ENCODE measurements at places on chromosomes 13 and 19. TPM values are rescaled to one million over a fixed set of nuclear protein-coding genes. Genes with fewer than 3 reads are reported as not detected.

DNA sequence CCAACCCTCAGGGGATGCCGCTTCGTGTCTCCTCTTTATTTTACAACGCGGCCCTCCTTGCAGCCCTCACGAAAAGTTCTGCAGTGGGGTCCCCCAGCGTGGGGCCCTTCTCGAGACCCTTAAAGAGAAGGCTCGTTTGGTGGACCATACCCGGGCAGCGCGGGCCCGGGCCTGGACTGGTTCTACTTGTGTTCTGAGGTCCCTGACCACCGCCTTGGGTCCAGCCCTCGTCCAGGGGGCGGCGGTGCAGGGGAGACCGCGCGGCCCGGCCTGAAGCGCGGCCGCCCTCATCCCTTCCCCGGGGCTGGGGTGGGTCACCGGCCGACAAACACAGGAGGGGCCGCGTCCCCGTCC lies 400 bp upstream of the SERP2 start:
- no peak for DNase-seq

DNA sequence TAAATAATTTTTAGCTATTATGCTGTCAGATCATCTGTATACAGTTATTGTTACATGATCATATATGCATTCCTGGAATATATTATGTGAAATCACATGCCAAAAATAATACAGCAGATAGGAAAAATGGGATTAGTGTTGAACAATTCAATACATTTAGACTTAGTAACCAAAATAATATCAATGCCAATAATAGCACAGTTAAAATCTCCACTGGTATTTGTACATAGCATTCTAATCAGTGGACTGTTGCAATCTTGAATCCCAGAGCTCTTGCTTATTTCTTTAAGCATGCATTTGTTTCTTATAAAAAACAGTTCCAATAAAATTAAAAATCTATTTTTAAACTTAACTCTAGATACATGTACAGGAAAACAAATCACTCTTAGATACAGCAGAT lies 2772.2 kb downstream of the PCDH9 start:
- DNase-seq, result no peak

DNA sequence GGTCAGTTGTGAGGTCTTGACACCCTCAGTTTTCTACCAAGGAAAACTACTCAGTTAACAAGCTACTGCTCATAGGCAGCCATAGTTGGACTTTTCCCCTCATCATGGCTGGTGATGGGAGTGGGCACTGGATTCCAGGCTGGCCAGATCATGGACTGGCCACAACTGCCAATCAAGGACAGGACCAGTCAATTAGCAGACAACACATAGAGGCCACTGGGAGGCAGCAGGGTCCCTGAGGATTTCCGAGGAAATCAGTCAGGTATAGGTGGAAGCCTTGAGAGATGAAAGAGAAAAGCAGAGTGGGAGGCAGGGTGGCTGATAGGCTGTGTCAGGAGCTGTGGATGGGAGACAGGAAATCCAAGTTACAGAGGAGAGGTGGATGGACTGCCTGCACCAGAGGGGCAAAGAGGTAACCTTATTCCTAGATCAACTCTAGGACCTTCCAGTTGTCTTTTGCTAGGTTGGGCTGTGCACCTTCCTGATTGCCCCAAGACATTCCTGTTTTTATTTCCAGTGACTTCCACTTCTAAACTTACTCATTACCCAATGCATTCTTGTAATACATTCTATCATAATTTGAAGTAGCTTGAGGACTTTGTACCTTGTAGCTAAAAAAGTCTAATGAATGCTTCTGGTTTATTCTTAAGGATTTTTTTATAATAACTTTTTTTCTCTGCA lies 361.8 kb downstream of the KCNRG start:
- no peak for DNase-seq

- no peak for DNase-seq
Measured at GRCh38 chr13:32984857-32985626, 31.2 kb upstream of the KL start.

Gene ZNF559
- 3.2 TPM for total RNA-seq

- DNase-seq, result peak; percentile 12
Measured at GRCh38 chr19:53102756-53103233, 427 bp downstream of the ZNF160 start.

DNA sequence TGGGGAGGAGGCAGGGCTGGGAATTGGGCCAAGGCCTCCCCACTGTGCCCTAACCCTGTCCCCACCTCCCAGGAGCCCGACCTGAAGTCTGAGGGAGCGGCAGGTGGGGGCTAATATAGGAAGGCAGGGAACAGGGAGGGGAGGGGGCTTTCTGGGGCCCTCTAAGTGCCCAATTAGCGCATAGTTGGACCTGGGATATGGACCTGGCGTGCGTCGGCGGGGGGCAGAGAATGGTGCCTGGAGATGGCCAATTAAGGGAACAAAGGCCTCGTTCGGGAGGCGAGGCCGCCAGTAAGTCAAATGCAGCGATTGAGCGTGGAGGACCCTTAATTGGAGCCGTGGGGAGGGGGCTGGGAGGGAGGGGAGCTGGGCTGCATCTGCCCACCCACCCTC lies at the start of gene C19orf85:
TSS of gene C19orf85 (minus strand) at position 90 of the 393 bp plus-strand sequence. CDS start 197 bp downstream, outside the sequence.
- no peak for DNase-seq

DNA sequence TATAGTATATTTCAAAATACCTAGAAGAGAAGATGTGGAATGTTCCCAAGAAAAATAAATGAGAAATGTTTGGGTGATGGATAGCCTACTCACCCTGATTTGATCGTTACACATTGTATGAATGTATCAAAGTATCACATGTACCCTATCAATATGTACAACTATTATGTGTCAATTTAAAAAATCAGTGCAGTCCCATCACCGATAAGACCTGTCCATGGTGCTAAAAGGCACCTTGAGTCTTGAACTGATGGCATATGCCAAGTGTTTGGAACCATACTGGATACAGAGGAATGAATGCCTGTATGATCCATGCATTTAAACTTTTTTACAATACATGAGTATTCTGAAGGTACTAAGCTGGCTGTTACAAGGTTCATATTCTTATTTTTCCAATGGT lies 50.2 kb upstream of the ZNF835 start:
- no peak for DNase-seq

Gene ITM2B
- total RNA-seq, result 138 TPM

Gene KLK7
- not detected for total RNA-seq

- no peak for DNase-seq
Measured at GRCh38 chr13:100382785-100383184, 205.8 kb downstream of the GGACT start.

- peak; percentile 52 for DNase-seq
Measured at GRCh38 chr19:33902802-33903488, 106.3 kb downstream of the KCTD15 start.

DNA sequence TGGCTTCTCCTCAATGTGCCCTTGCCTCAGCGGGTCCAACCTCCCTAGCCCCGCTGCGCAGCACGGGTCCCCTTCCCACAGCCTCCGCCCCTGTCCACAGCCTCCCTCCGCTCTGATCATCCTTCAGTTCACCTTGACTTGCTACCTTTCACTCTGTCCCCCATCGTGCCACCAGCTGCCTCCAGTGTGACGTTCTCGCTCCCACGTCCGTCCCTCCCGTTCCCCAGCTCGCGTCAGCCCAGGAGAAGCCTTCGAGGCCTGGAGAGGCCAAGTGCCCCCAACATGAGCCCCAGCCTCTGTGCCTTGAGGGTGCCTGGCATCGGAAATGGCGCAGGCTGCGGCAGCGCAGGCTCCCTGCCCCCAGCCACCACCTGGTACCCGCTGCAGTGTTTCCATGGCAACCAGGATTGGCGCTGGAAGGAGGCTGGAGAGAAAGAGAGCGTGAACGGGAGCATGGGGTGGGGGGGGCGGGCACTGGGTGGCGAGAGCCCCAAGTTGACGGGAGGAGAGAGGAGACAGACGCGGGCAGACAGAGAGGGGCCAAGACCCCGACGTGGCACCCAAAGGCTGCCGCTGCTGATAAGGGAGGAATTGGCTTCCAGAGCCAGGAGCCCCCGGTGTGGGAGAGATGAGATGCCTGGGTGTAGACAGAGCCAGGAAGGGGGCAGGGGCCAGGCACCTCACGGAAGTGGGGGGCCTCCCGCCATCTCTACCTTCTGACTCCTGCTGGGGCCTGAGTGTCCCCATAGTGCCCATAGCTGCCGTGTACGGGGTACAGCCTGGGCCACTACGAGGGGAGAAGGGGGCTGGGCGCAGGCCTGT lies 844 bp upstream of the ASPDH start:
- DNase-seq, result peak; percentile 54

Gene PTH2
- not detected for total RNA-seq

Gene ZFP82
- total RNA-seq, result 1.2 TPM

Gene SLITRK5
- total RNA-seq, result 0.31 TPM

DNA sequence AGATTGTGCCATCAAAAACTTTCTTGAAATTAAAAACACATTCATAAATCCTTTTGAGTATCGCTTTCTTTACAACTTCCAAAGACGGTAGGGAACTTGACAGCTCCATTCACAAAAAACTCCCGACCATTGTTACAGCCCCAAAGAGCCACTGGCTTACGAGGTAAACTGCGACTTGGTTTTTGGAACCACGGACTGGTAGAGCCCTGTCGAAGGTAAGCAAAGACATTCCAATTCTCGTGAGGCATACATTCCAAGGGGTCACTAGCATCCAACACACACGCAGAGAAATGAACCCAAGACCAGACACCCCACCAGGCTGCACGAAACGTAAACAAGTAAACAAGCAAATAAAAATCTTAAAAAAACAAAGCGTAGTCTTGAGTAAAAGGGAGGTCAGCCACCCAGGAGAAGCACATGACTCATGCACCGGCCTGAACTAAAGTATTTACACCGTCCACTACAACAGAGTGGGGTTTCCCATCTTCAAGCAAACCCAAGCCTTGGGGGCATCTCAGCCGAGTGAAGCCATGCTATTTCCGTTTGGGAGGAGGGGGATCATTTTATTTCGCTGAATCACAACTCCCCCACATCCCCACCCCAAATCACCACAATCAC lies 1.4 kb downstream of the BRD4 start:
- no peak for DNase-seq

GRCh38 chr13:78689011-78689410 lies 30.1 kb upstream of the OBI1 start:
- DNase-seq, result no peak

Gene JUNB
- 45.3 TPM for total RNA-seq

GRCh38 chr13:29674532-29674931 lies 79.0 kb upstream of the SLC7A1 start:
- no peak for DNase-seq

GRCh38 chr19:19418555-19419260 lies 13.2 kb downstream of the GATAD2A start:
- DNase-seq, result no peak

DNA sequence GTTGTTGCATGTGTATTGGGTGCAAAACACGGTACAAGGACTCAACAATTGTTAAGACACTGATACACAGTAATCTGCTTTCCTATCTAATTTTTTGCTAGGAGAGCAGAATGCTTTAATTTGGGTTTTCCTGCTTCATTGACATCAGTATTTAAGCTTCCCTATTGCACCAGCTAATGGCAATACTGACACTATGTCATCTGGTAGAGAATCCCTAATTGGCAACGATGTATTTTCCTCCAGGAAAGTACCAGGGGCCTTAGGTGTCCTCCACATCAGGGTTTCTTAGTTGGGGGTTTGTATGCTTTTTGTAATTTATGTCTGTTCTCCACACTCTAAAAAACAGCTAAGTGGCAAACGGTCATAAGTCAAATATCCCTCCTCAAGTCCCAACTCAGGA lies 76.5 kb upstream of the FRY start:
- no peak for DNase-seq

DNA sequence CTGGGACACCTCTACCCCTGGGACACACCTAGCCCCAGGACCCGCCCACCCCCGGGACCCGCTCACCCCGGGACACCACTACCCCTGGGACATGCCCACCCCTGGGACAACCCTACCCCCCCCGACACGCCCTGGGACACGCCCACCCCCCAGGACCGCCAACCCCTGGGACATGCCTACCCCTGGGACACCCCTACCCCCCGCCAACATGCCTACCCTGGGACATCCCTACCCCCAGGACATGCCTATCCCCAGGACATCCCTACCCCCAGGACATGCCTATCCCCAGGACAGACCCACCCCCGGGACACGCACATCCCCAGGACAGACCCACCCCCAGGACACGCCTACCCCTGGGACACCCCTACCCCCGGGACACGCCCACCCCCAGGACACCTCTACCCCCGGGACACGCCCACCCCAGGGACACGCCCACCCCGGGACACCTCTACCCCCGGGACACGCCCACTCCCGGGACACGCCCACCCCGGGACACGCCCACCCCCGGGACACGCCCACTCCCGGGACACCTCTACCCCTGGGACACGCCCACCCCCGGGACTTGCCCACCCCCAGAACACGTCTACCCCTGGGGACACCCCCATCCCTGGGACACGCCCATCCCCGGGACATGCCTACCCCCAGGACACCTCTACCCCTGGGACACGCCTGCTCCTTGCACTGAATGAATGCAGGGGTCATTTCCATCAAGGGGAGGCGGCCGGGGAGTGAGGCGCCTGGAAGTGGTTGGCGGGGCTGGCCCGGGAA lies 32.3 kb downstream of the ADPRHL1 start:
- no peak for DNase-seq

Gene OXGR1
- total RNA-seq, result 0.18 TPM

DNA sequence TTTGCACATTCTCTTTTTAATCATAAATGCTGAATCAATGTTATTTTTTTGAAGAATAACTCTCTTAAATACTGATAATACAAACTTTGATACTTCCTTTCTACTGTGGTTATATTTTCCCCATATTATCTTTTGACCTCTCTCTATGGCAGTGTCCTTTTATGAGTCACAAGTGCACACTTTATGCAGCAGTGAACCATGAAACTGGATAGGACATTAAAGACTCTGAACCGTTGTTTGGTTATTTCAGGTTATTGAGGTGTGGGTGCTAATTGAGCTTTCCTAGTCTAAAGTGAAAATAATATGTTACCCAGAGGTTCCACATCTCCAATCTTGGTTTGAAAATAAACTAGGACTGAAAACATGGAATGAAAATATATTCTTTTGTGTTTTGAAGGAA lies 71.4 kb downstream of the DGKH start:
- no peak for DNase-seq

DNA sequence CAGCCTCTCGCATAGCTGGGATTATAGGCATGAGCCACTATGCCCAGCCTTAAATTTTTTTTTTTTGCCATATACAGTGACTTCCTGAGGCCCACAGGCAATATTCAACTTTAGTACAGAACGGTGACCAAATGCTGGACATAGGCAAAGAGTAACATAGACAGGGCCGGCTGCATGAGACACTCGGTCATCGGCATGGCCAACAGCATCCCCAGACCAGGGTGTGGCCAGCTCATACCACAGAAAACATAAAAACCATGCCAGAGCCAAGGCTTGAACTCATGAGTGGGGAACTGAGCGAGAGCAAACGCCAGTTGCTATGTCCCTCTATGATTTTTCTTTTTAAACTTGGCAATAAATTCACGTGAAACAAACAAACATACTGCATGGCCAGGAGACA lies 17.0 kb downstream of the KANK2 start:
- no peak for DNase-seq

- DNase-seq, result no peak
Measured at GRCh38 chr19:3813473-3814392, 27.6 kb upstream of the MATK start.

Gene CGB2
- total RNA-seq, result not detected

DNA sequence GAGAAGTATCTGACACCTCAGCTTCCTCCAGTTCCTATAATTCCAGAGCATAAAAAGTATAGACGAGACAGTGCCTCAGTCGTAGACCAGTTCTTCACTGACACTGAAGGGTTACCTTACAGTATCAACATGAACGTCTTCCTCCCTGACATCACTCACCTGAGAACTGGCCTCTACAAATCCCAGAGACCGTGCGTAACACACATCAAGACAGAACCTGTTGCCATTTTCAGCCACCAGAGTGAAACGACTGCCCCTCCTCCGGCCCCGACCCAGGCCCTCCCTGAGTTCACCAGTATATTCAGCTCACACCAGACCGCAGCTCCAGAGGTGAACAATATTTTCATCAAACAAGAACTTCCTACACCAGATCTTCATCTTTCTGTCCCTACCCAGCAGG lies 3.1 kb downstream of the KLF5 start:
- DNase-seq, result no peak

Data from pancreas (tissue), 10 donors.